ENCODE measurements at places on chromosomes 3 and 15.

GRCh38 chr3:112847692-112848091 lies 1.0 kb upstream of the CD200R1L start:
- no peak for DNase-seq

DNA sequence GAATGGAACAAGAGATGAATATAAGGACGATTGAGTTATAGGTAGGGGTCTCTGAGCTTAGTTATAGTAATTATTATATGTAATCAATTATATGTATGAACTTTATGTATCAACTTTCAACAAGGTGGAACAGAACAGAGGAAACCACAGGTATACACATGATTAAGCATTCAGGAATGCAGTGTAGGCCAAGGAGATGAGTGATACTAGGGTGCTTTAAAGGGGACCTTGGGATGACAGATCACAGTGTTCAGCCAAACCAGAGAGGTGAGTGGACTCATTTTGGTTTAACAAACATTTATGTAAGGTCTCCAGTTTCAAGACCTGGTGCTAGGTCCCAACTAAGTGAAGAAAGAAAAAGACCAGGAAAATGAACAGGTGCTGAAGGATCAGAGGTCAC lies 895.5 kb downstream of the ROBO2 start:
- no peak for DNase-seq

GRCh38 chr3:40179016-40179415 lies 130.5 kb upstream of the EIF1B start:
- DNase-seq: peak; percentile 24

DNA sequence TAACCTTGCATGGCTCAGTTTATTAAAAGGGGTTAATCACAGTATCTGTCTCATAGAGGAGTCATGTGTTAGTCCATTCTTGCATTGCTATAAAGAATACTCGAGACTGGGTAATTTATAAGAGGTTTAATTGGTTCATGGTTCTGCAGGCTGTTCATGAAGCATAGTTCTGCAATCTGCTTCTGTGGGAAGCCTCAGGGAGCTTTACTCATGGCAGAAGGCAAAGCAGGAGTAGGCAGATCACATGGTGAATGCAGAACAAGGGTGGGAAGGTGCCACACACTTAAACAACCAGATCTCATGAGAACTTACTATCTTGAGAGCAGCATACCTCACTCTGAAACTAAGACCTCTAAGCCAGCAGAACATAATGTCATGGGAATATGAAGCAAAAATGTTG lies 42.2 kb upstream of the PTX3 start:
- DNase-seq: no peak

DNA sequence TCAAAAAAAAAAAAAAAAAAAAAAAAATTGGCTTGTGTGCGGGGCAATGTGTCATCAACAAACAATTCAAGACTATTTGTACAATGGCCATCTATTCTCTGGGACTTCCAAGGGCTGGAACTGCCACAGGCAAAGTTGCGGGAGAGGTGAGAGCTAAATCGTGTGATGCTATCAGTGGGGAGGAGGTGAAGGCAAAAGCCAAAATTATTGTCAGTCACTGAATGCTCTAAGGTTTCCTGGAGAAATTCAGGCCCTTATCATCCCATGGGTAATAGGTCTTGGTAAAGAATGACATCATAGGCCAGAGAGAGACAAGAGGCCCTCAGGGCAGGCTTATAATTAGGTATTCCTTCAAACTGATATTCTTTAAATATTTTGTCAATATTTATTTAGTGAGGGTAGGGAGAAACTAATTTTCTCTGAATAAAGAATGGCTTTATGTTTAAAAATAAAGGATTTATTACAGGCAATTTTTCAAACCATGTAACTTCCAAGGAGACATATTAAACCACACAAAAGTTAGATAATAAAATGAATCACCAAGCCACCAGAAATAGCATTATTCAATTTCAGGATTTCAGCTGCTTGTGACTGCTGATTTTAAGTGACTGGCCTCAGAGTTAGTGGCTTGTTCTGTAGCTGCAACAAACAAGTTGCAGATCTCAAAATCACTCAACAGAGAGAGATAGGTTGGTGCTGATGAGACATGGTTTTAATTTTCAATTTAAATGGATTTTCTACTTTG lies 226.3 kb upstream of the MRPL3 start:
- no peak for DNase-seq

- DNase-seq: no peak
Measured at GRCh38 chr3:119551598-119551997, 7.8 kb downstream of the CD80 start.

DNA sequence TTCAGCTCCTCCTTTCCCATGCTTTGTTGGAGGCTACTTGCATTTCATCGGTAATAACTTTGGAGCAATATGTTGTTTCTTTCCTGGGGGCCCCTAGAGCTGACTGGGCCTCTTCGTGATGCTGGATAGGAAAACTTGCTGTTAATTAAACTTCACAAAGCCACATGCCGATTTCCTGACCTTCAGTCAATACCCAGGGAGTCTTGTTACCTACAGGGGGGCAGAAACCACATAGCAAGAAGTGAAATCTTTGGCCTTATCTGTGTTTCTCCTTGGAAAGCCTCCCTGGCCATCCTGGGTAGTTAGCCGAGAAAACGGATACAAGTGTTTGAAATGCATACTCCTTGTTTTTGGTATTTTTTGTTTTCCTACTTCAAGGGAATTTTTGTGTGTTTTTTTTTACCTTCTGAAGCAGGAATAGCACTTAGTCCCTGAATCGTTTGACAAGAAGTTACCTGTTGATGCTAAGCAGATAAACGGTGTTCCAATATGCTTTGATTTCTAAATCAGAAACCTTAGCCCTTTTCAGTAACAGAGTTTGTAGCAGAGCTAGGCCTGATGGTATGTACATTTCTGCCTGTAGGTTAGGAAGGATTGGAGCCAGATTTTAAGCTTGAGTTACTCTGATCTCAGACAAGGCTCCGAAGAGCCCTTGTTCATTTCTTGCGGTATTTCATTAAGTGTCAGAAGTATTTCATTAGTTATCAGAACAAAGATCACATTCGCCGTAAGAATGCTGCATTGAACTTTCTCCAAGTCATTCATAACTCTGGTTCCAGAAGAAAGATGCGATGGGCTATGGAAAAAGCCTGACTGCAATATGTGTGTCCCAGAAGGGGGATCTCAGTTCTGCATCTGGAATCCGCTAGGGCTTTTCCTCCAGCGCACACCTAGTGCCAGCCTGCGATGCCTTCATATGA lies 111.5 kb downstream of the THSD4 start:
- DNase-seq: no peak

- no peak for DNase-seq
Measured at GRCh38 chr15:95664450-95664849, 666.0 kb upstream of the NR2F2 start.

GRCh38 chr15:85407421-85408269 lies 27.2 kb downstream of the AKAP13 start:
- no peak for DNase-seq

All from NCI-H2171 (cell line).